ENCODE measurements at places on chromosomes 7 and 10.

GRCh38 chr10:96656839-96657238 is 63.5 kb downstream of the PIK3AP1 start:
- DNase-seq = no peak

DNA sequence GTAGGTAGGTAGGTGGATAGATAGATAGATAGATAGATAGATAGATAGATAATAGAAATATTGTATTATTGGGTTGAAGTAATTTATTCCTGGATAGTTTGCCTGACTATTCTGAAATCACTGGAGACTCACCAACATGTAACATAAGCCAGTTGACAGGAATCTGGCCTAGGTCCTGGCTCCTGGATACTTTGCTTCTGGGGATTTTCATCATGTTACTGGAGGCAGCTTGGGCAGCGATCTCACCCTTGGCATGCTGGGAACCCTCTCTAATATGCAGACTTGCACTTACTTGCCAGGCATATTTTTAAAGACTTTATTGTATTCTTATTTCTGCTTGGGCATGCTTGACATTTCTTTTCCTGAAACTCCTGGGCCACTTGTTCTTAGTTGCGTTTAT is 709.1 kb upstream of the FZD8 start:
- DNase-seq = no peak

DNA sequence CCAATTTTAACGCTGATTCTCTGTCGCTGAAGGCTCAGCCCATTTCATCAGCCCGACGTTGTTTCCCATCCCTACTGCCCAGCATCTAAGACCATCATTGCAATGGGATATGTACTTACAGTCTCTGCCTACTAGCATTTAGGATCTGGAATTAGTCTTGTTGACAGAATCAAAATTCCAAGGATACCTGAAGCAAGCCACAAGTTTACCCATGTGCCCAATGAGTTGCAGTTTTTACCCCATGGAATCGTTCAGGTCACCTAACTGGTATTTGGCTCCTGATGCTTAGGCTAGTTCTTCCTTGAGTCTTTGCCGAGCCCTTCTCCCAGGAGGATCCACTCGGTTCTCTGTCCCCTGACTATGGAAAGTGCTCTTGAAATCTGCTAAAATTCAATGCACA is 276.8 kb downstream of the DNAJB9 start:
- DNase-seq = no peak

DNA sequence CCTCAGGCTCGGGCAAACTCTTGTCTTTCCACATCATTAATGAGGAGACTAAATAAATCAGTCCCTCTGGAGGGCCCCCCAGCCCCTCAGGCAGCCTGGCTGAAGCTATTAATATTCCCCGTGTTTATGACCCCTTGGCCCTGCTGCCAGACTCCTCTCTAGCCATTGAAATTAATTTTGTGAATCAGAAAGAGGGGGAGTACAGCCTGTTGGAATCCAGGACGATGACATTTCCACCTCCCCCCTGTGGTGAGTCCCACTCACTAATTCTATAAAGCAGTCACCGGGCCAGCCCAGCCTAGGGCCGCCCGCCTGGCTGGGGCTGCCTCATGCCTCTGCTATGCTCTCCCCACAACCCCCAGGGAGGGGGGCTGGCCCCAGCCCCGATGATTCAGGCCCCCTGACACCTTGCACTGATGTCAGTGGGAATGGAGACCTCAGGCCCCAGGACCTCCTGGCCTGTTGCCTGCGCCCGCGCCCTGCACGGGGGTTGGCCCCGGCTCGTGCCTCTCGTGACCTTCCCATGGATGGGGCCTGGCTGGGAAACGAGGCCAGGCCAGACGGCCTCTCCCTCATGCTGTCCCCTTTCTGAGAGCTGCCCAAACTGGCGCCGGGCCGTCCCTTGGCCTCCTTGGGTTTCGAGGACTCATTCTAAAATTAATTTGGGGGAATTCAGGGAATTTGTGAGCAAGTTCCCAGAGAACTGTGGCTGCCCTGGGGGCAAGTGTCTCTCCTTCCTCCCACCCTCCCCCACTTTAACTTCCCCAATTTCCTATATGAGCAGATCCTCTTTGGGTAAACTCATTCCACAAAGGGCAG is 34.0 kb downstream of the TMEM270 start:
- no peak for DNase-seq

DNA sequence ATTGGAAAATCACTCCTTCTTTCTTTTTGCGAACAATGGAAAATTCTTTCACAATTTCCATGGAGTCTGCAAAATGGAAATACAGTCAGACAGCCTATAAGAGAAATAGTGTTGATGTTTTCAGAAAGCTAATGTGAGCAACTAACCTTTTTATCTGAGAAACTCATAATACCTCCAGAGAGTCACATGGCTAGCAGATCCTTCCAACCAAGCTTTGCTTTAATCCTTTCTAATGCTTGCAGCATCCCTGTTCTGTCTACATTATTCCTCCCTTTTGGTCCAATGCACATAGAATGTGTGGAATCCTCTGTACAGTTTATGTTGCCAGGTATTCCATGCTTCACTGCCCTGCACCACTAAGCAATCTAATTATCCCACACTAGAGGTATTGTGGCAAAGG is 717.5 kb upstream of the LRRN3 start:
- no peak for DNase-seq

GRCh38 chr10:10804998-10805740 is 212.5 kb upstream of the CELF2 start:
- DNase-seq = peak; percentile 18

- DNase-seq = no peak
Observed at GRCh38 chr10:49371967-49372366, 23.9 kb downstream of the DRGX start.

- DNase-seq = no peak
Observed at GRCh38 chr7:155511702-155511996, 34.7 kb downstream of the CNPY1 start.

GRCh38 chr10:131673396-131673795 is 227.4 kb upstream of the PPP2R2D start:
- no peak for DNase-seq

DNA sequence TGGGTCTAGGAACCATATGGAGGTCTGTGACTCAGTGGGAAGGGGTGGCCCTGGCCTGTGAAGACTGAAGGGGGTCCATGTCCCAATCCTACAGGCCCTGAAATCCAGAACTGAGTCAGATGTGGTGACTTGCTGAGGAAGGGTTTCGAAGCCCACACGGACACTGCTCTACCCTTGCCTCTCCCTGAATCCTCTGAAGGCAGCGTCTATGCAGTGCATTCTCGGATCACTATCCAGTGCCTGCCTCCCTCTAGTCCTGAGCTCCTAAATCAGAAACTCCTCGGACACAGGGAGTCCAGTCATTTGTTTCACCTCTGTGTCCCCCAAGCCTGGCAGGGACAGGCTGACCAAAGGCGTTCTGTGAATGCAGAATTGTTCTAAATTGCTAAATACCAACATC is 25.4 kb upstream of the TMEM72 start:
- no peak for DNase-seq
